AML-193 (cell line): ENCODE measurements at places on chromosomes 5 and 9.

DNA sequence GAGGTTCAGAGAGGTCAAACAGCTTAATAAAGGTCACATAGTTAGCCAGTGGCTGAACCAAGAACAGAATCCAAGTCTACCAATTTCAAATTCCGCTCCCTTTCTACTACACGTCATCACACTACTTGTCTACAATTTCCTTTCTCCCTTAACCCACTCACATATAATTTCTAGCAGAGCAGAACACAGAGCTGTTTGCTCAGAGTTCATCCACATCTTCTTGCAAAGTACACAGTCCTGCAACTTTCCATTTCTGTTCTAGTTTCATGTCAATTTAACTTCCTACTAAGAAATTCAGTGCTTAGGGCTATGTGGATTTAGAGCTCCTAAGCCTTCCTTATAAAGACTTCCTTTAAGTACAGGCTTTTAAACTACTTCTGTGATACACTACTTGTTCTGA, 61.3 kb downstream of the MEGF9 start:
- no peak for DNase-seq

DNA sequence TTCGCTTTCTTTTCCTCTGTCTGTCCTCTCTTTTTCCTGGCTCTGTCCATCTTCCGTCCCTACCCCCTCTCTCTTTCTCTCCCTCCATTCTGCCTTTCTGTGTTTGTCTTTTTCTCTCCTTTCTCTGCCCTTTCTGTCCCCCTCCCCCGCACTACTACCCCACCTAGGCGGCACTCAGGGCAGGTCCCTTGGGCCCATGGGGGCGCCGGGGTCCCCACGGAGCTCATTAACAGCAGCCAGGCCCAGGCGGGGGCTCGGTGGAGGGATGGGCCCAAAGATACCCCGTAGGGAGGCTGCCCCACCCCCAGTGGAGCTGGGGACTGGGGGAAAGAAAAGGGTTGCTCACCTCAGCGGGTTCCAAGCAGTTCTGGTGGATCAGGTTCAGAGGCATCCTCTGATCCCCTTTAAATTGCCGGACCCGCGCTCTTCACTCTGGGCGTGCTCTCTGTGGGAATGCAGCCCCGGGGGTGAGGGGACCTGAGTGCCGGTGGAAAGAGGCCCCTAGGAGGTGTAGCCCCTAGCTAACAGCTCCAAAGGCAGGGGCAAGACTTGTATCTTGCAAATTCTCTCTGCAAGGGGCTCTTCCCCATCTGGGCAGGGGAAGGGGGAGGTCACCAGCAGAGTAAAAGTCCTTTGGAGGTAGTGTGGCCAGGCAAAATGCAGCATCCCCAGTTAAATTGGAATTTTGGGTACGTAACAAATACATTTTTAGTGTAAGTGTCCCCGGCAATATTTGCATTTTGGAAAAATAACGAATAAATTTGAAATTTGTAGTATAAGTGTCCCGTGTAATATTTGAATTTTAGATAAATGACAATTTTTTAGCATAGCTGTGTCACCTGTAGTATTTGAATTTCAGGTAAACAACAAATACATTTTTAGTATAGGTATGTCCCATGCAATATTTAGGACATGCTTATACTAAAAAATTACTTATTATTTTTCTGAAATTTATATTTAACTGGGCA, 7.4 kb downstream of the LHX2 start:
- DNase-seq: no peak

GRCh38 chr5:140109018-140109758, 4.7 kb upstream of the PURA start:
- no peak for DNase-seq

GRCh38 chr5:83723031-83723430, 2.4 kb upstream of the HAPLN1 start:
- no peak for DNase-seq

- no peak for DNase-seq
Observed at GRCh38 chr5:165574100-165574499, 2068.7 kb downstream of the MAT2B start.

GRCh38 chr5:135339623-135340022, 59.4 kb downstream of the MACROH2A1 start:
- DNase-seq: no peak

- no peak for DNase-seq
Observed at GRCh38 chr9:110399983-110400382, 62.3 kb upstream of the TXNDC8 start.

DNA sequence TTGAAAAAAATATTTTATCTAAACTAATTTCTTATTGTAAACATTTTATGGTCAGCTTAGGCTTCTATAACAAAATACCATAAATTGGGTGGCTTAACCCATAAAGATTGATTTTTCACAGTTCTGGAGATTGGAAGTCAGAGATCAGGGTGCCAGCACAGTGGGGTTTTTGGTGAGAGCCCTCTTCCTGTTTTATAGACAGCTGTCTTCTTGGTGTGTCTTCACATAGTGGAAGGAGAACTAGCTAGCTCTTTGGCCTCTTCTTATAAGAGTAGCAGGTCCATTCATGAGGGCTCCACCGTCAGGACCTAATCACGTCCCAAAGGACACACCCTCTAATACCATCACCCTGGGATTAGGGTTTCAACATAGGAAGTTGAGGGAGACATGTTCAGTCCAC, 26.6 kb downstream of the OTULINL start:
- DNase-seq: no peak

- no peak for DNase-seq
Observed at GRCh38 chr9:13513286-13513685, 233.8 kb upstream of the MPDZ start.

- no peak for DNase-seq
Observed at GRCh38 chr9:96448546-96449170, 1.3 kb upstream of the HABP4 start.

- DNase-seq: no peak
Observed at GRCh38 chr9:89468281-89468960, 29.5 kb downstream of the SEMA4D start.

- DNase-seq: no peak
Observed at GRCh38 chr9:115373000-115373709, 255.2 kb upstream of the TNC start.
